Epithelial cell of proximal tubule (primary cell): ENCODE measurements at places on chromosomes 5 and 9. TPM values are rescaled to one million over a fixed set of nuclear protein-coding genes. Genes with fewer than 3 reads are reported as not detected.

BTNL8 gene
- not detected in 2 replicates for total RNA-seq

PDCD1LG2 gene
- 2.7 and 12.4 TPM in 2 replicates for total RNA-seq

SPATA31C1 gene
- total RNA-seq: 0.14 TPM in 1 of 2 replicates, not detected in the other

TPM2 gene
- 265 and 267 TPM in 2 replicates for total RNA-seq

CMBL gene
- 2.2 and 3.0 TPM in 2 replicates for total RNA-seq

PSMD5 gene
- 31.4 and 42.1 TPM in 2 replicates for total RNA-seq

RLN1 gene
- total RNA-seq: 0.69 and 1.3 TPM in 2 replicates

CER1 gene
- not detected in 2 replicates for total RNA-seq

PRSS3 gene
- 2.7 and 5.7 TPM in 2 replicates for total RNA-seq

SAXO1 gene
- total RNA-seq: not detected in 2 replicates

ITGA1 gene
- total RNA-seq: 2.2 and 3.2 TPM in 2 replicates

LHX3 gene
- total RNA-seq: not detected in 2 replicates

- DNase-seq: no peak
These were observed 21.9 kb upstream of the CFAP95 start for GRCh38 chr9:69798744-69799143.

DNA sequence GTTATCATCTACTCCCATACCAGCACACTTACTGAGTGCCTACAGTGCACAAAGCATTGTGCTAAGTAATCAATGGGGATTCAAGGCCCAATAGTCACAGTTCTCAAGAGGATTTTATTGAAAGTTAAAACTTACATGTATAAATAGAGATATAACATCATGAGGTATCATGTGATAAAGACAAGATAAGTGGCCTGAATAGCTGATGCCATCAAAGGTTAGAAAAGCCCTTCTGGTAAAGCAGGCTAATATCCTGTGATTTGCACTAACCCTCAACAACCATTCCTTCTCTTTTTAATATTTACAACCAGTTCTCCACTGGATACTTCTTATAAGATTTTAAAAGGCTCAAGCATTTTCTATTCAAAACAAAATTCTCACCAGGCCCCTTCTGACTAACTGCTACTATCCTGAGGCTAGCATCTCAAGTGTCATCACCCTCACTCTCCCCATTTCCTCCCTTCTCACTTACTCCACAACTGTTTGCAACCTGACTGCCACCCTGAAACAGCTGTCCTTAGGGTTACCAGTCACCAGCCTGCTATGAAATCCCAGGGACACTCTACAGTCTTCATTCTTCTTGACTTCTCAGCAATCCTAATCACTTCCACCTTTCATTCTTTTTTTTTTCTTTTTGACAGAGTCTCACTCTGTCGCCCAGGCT, 377.9 kb downstream of the ENC1 start:
- no peak for DNase-seq

- no peak for DNase-seq
These were observed 13.6 kb downstream of the SEPTIN8 start for GRCh38 chr5:132763181-132764036.

DNA sequence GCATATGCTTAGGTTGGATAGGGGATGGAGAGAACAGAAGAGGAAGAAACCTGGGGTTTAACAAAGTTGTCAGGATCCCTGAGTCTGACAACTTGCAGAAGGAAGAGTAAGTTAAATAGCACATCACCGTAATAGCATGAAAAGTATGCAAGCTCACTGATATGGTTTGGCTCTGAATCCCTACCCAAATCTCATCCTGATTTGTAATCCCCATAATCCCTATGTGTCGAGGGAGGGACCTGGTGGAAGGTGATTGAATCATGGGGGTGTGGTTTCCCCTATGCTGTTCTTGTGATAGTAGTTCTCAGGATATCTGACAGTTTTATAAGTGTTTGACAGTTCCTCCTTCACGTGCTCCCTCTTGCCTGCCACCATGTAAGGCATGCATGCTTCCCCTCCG, 193.3 kb downstream of the PSAT1 start:
- DNase-seq: no peak

GRCh38 chr5:14782591-14782990, 89.0 kb downstream of the ANKH start:
- DNase-seq: no peak

DNA sequence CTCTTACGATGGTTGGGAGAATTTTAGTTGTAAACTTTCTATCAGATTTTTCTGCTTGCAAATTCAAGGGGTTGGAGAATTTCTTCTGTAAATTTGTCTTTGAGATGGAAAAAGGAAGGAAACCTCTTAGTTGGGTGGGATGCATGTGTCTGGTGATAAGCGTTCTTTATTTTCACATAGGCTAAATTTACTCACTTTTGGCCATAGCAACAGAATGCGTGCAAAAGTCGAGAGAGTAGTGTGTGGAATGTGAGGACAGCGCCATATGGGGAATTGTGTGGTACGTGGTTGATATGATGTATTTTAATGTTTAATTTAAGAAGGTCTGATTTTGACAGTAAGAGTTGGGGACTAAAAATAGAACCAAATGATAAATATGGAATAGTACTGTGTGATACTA, 282.2 kb downstream of the TAF11L14 start:
- DNase-seq: no peak

- no peak for DNase-seq
These were observed 460.8 kb downstream of the MTRR start for GRCh38 chr5:8329773-8330172.

- no peak for DNase-seq
These were observed 69.6 kb downstream of the DAB2IP start for GRCh38 chr9:121721058-121721350.

DNA sequence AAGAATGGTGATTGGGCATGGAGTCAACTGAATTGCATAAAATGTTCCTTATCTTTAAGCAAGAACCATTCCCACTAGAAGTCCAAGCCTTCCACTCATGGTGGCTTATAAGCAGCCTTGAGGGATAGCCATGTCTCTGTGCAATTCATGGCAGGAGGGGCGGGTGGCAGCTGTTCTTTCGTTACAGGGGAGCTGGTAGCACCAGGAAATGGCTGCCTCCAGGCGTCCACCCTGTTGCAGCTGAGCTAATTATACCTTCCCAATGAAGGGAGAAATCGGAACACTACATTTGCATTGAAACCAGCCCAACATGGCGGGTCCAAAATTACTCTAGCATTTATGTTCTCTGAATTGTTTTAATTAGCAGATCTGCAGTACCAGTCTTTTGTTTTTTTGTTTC, 289.8 kb downstream of the NTRK2 start:
- no peak for DNase-seq

- no peak for DNase-seq
These were observed 1.2 kb downstream of the UHRF2 start for GRCh38 chr9:6414247-6414641.

- DNase-seq: no peak
These were observed 13.9 kb upstream of the UBE2QL1 start for GRCh38 chr5:6434731-6435130.

DNA sequence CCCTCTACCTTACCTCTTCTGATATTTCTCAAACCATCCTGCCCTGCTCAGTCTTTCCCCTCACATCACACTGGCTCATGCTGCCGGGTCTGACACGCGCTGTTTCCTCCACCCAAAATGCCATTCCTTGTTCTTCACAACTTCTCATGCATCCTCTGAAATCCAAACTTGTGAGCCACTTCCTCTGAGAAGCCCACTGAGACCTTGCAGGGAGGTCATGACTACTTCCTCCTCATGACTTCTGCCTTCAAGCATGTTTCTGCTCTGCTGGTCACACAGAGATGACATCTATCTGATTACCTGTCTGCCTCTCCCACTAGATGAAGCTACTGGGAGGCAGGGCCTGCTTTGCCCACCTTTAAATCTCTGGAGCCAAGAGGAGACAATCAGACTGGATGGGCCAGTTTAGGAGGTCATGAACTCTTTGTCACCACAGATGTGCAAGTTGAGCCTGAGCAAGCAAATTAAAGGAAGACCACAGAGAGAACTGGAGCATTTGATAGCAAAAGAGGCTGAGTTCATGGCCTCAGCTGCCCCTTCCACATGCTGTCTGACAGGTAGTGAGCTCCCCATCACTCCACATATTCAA, 119.8 kb upstream of the TBC1D2 start:
- peak; percentile 89 for DNase-seq

GRCh38 chr5:178690208-178690607, 40.3 kb downstream of the ZNF354A start:
- no peak for DNase-seq

- DNase-seq: no peak
These were observed at the start of gene ADRA1B for GRCh38 chr5:159915904-159916840. ADRA1B (plus strand) TSS chr5:159916482; CDS start chr5:159916906, 424 bp downstream.

- DNase-seq: no peak
These were observed 56.0 kb downstream of the GABBR2 start for GRCh38 chr9:98652741-98653140.
